ENCODE measurements at places on chromosomes 2 and 18.

DNA sequence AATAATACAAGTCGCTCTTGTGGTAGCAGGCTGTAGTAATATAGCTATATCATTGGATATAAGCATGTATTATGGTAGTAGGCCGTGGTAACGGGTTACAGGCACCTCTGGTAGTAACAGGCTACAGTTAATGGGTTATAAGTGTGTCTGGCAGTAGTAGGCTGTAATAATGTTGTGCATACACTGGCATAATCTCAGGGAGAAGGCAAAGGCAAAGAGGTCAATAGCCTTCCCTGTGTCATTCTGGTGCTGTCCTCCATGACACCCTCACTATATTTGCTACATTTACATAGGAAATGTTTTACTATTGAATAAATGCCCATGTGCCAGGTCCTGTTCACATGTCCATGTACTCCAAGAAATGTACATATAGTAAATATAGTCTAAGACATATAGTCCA lies 12.8 kb upstream of the TNP1 start:
- DNase-seq, result no peak

DNA sequence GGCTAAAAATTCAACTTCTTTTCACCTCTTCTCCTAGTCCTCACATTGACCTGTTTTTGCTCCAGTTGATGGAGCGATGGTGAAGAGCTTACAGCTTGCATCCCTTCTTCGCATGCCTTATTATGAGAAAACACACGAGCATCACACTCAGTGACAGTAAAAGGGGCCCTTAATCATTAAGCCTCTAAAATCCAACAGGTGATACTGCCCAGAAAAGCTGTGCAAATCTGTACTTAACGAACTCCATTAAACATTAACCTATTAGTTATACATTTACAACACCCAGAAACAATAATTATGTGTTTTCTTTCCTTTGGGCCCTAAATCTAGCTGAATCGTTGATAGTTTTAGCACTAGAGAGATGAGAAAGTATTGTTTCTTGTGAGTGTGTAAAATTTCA lies 54.8 kb downstream of the LAMA1 start:
- DNase-seq, result no peak

GRCh38 chr2:219525533-219526232 lies 11.4 kb downstream of the ASIC4 start:
- no peak for DNase-seq

DNA sequence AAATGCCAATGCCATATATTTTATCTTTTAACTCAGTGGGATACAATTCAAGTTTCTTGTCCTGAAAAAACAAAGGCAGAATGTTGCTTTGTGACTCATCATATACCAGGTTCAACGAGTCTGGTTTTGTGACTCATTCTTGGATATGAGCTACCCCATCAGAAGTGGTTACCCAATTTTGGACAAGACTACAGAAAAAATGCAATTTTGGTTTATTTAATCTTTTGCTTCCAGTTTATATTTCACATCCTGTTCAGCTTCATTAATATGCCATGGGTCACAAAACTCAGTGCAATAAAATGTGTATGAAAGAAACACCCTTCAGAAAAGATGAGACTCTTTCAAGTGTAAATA lies 25.0 kb downstream of the FN1 start:
- peak; percentile 96 for DNase-seq

DNA sequence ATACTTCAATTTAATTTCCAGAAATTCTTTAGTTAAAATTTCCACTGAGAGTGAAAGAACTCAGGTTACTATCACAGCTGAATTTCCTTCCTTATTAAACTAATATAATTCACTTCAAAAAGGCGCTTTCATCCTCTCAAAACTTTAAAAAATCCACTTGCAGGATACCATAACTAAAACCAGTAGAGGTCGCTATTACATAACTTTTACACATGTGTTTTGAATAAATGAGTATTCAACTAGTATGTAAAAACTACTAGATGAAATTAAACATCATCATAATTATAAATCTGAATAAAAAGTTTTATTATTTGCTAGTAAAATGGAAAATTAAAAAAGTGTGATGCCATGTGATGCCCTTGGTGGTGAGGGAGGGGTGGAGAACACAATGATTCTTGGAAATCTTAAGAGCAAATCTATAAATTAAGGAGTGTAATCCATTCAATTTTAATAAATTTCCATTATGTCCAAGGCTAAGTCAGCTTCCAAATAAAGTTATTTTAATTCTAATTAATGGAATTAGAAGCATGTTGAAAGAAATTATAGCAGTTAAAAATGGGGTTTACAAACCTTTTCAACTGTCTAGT lies 61.4 kb downstream of the SOS1 start:
- DNase-seq, result peak; percentile 46

DNA sequence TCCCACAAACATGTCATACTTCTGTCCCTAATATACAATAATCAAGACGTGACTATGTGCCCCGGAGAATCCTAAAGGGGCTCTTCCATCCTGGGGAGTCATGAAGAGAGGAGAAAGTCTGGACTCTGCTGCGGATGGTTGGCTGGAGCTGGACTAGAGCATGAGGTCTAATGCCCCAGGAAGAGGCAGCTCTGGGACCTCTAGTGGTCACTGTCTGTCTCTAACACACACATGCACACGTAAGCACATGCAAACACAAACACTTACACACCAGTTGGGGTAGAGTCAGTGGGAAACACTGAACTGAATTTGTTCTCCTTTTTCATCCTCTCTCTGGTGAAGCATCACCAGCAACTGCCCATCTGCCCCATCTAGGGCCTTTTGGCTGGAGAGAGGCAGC lies 271.6 kb downstream of the TDRD15 start:
- no peak for DNase-seq
